HCEC 1CT (cell line): ENCODE measurements at places on chromosomes 2 and 18.

DNA sequence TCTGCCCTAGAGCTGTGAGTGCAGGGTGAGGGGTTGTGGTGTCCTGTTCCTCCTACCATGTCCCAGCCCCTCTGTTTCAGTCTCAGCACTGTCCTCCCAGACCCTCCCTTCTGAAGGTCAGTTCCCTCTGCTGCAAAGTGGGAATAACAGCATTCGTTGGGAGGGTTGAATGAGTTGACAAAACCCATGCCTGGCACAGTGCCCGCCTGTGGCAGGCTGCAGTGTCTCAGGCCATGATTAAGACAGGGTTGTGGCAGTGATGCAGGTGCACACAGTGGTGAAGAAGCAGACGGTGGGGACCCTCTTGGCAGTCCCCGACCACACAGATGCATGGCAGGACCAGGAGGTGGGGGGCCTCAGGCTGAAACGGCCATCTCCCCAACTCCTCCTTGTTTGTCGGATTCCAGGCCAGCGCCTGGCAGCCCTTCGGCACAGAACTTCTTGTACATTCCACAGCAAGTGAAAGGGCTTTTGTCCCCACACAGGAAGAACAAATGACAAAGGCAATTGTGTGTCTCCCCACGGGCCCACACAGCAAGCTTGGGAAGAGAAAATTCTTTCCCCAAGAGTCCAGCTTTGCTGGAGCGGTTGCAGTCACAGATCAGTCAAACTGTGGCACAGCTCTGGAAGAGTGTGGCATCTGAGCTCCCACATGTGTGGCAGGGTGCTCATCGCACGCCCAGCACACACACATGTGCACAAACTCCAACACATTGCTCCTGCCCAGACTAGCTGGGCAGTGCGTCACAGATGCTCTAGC, 92.0 kb upstream of the MSH2 start:
- no peak for DNase-seq

DNA sequence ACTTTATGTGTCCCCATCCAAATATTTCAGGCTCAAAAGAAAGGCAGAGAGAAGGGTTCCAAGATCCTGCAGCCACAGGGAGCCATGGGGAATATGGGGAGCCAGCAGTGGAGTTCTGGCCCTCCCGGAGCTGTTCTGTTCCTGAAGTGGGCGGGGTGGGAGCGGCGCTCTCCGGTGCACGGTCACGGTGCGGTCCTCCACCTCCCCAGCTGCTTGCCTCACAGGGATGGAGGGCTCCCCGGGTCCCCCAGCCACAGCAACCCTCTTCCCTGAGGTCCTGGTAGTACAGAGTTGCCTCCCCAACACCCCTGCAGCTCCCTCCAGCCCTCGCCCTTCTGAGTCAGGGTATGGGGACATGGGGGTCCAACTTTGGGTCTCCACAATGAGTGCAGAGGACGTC, 26.2 kb upstream of the SNED1 start:
- no peak for DNase-seq

- DNase-seq: no peak
These were observed 363.6 kb downstream of the CTNNA2 start for GRCh38 chr2:79876430-79876829.

DNA sequence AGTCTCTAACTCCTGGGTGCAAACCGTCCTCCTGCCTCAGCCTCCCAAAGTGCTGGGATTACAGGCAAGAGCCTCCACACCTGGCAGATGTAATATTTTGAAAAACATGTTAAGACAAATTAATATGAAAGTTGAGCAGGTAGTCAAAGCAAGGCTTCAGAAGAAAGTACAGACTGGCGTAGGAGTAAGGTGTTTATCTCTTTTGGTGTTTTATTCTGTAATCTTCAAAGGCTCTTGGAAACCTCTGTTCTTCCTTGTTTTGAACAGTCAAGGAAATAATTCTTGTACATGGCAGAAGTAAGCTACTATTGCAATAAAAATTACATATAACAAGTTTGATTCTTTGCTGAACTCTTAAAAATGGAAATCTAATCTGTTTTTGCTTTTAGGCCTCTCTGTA, 5.3 kb downstream of the RNF138 start:
- no peak for DNase-seq

- DNase-seq: no peak
These were observed 232.3 kb downstream of the DYM start for GRCh38 chr18:49228187-49228586.

- DNase-seq: no peak
These were observed 37.8 kb upstream of the MALL start for GRCh38 chr2:110153416-110153815.

DNA sequence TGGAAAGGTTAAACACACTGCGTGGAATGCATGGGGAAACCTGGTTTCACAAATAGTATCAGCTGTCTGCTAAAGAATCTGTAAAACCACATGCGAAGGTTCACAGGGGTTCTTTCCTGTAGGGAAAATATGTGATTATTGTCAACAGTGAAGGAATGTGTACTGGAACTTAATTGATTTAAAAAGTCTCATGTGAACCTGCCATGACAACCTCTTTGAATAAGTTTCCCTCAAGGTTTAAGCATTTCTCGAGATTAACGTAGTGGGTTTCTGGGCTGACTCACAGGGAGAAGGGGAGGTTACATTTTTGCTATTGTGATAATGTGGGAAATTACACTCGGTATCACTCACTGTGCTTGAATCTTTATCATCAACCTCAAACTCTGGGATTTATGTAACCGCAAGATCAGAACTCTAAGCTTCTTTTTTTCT, 28.2 kb upstream of the IL1R1 start:
- DNase-seq: no peak

DNA sequence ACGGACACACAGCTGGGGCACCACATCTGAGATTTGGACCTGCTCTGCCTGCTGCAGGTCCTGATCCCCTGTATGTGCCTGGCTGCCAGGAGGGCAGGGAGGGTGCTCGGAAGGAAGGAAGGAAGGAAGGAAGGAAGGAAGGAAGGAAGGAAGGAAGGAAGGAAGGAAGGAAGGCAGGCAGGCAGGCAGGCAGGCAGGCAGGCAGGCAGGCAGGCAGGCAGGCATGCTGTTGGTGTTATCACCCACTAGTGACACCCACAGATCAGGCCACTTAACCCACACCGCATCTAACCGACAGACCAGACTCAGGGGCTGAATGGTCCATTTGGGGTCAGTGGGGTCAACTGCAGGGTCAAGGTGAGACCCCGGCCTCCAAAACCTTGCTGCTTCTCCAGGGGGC, 5.8 kb downstream of the KLHL30 start:
- DNase-seq: no peak

- DNase-seq: peak; percentile 52
These were observed 1321.6 kb upstream of the ACVR2A start for GRCh38 chr2:146523196-146523595.

- no peak for DNase-seq
These were observed 529.1 kb upstream of the HNMT start for GRCh38 chr2:137435162-137435561.

- peak; percentile 25 for DNase-seq
These were observed 7.3 kb upstream of the SLC3A1 start for GRCh38 chr2:44267796-44268648.

GRCh38 chr2:144475044-144475443, 44.9 kb downstream of the ZEB2 start:
- no peak for DNase-seq

DNA sequence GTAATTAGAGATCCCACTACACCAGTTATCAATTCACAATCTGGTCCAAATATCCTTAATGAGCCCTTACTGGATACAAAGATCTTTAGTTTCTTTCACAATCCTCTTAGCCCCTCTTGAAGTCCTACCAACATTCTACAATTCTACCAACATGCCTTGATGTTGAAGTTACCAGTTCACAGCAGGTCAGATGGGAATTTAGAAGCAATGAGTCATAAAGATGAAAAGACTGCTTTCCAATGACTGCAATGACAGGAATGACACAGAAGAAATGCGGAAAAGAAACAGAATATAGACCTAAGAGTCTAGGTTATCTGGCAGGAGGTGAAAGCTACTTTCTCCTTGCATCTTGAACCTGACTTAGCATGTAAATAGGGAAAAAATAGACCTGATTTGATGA, 24.5 kb downstream of the RTTN start:
- peak; percentile 86 for DNase-seq

DNA sequence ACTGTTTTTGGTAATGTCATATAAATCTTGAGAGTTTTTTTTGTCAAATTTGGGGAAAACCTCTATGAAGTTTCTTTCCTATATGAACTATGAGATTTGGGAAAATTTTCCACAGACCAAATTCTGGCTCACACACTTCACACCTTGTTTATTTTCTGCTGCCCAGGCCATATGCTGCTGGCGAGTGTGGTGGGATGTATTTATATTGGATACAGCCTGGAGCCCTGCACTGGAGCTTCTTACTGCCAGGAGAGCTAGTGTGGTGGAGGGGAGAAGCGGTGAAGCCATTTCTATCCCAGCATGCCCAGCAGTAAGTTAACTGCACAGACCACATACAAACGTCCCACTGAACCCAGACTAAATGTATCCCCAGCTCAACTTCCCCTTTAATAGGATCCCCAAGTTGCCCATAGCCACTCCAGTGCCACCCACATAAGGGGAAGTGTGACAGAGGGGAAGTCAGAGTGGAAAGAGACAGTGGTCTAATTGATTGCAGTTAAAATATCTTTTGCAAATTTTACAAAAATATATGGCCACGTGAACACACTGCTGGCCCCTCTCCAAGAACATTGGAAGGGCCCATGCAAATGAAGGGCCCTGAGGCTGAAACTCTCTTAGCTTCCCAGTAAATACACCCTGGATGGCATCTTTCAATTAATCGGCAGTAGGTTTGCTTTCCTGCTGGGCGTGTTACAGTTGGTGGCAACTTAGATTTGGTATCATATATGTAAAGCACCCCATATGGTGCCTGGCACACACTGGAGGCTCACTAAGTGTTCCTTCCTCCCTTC, 146.6 kb upstream of the ITGA6 start:
- DNase-seq: no peak

DNA sequence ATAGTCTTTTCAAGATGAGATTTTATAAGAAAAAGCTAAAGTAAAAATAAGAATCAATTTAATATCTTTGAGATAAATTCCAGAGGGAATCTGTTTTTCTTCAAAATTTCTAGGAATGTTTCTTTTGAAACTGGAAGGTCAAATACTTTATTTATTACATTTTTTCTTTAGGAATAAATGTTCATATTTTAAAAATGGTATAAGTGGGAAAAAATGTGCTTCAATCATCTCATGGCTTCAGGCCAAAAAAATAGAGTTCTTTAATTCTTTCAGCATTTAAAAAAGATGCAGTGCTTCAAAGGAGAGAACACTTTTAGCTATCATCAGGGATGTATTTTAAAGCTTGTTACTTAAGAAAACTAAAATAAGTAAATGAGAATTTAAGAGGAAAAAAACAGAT, 110.6 kb downstream of the NEB start:
- no peak for DNase-seq

GRCh38 chr2:189658306-189659212, 2.7 kb upstream of the ASNSD1 start:
- no peak for DNase-seq

DNA sequence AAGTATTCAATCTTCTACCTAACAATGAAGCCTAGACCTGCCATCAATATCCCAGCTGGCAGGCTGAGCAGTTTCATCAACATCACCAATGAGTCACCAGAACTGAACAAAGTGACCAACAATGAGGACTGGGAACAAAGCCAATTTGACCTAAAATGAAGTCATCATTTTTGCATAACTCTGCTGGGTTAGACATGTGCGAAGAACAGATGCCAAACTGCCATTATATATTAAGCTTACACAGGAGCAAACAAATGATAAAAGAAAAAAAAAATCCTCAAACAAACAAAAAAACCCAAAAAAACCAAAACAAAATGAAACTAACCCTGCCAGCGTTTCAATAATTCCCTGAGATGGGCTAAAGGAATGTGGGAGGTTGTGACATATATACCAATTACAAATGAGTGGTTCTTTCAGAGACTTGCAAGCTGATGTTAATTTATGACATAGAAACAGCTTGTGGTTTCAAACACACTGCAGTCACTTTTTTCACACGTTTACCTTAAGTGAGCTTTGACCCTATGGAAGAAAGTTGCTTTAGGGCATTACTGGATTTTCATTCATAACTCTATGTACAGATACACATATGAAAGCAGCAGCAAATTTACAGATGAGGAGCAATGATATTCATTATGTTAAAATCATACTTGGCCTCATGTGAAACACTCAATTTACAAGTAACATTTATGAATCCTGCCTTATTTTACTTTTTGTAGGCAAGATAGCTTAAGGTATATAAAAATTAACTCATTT, 56.9 kb upstream of the CCDC141 start:
- DNase-seq: peak; percentile 92

DNA sequence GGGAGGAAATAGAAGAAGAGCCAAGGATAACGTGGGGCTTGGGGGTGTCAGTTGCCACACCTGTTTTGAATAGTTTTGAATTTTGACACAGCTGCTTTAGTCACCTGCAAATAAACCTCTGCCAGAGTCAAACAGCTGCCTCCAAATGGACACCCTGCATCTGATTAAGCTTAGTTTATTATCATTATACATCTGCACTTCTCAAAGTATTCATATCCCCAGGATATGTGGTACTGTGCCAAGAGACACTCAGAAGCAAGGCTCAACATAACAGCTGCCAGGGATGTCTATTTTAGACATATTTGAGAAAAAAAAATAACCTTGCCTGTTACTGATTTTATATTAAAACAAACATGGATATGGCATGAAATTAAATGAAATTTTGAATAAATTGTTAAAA, 122.5 kb upstream of the WDR75 start:
- no peak for DNase-seq

GRCh38 chr18:45652303-45653080, 37.2 kb downstream of the SLC14A2 start:
- DNase-seq: peak; percentile 5

- DNase-seq: no peak
These were observed 6.8 kb downstream of the HS6ST1 start for GRCh38 chr2:128311755-128312341.

- no peak for DNase-seq
These were observed 132.0 kb downstream of the ZNF532 start for GRCh38 chr18:58996696-58997095.

GRCh38 chr2:189492451-189492850, 51.2 kb downstream of the WDR75 start:
- peak; percentile 23 for DNase-seq

- peak; percentile 58 for DNase-seq
These were observed 517.9 kb upstream of the SPHKAP start for GRCh38 chr2:228699400-228699799.

- peak; percentile 79 for DNase-seq
These were observed 27.9 kb downstream of the RMND5A start for GRCh38 chr2:86747711-86748639.

DNA sequence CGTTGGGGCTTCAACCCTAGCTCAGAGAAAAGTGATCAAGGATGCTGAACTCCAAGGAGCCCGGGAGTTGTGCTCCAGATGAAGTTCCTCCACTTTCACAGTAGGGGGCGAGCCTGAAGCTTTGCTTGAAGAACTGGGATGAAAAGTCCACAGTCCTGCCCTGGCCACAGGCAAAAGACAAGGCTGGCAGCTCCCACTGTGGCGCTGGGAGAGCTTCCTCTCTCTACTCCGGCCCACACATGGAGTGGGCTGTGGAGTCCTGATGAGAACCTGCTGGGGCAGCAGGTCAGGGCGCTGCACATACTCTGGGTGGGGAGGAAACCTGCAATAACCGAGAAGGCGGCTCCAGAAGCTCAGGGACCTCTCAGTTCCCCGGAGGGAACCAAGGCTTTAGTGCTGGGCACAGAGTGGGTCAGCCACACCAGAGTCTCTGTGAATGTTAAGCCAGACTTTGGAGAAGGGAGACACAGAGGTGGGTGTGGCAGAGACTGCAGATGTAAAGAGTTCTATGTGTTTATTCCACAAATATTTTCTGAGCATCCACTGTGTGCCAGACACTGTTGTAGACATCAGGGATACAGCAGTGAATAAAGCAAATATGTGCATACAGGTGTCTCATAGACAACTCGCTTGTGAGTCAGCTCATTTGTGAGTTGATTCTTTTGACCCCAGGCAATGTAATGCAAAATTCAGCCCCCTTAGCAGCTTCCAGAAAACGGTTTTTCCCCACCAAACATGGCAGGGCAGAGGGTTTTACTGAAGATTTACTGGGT, 48.0 kb upstream of the MRPL33 start:
- DNase-seq: peak; percentile 72
